Amniotic stem cell (primary cell): ENCODE measurements at places on chromosomes 5 and 9.
A peak's percentile ranks its signal among the peaks of the same experiment; 100 is the strongest.

DNA sequence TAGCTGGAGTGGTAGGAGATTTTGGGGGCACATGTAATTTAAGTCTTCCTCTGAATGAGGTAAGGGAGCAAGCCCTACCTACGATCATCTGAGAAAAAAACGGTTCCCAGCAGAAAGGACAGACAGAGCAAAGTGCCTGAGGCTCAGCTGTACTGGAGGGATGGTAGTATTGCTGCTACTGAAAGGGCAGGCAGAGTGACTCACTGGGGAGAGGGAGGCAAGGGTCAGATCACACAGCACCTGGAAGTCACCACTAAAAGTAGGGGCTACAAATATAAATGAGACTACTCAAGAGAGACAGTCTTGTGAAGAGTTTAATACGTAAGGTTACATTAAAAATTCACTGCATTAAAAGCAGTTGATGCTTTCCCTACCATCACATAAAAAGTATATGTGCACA is 75.9 kb downstream of the NFIB start:
- no peak for DNase-seq

GRCh38 chr5:113157886-113158285 is 181.3 kb downstream of the DCP2 start:
- no peak for DNase-seq

- no peak for DNase-seq
Measured at GRCh38 chr5:151465476-151465875, 18.1 kb downstream of the SLC36A1 start.

DNA sequence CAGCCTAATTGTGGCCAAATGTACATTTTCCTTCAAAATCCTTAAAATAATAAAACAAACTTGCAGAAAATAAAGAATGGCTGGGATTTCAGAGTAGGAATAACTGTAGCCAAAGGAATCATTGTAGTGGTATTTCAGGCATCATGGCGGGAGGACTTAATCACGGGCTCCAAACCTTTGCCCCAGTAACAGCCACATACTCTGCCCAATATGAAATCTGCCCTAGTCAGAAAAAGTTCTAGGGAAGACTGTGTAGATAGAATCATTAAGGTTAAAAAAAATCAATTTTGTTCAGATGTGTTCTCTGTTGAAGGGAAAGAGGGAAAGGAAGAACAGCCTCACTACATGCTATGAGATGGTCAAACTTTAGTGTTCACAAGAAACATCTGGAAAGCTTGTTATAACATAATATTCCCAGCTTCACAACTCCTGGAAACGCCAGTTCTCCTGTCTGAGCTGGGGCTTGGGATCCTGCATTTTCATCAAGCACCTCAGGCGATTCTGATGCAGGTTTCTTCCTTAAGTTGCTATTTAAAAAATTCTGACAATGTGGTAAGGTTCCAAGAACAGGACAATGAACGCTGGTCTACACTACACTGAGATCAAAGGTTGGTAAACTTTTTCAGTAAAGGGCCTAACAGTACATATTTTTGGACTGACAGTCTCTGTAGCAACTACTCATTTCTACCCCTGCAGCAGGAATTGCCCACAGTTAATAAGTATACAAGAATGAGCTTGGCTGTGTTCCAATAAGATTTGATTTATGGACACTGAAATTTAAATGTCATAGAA is 87.9 kb downstream of the CEMIP2 start:
- DNase-seq, result peak; percentile 7

DNA sequence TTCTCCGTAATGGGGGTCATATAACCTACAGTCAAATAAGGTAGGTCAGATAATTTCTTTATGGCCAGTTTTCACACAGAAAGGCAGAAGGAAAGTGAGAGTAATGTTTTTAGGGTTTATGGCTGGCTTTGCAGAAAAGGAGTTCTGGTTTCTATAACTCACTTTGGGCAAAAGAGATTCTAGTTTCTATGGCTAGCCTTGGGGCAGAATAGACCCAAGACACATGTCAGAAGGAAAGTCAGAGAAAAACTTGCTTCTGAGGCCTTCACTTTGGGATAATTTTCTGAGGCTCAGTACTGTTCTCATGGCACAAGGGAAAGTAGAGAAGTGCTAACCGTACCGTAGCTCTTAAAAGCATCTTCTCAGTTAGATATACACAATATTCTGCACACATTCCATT is 1145.3 kb downstream of the EFNA5 start:
- no peak for DNase-seq

GRCh38 chr9:111613436-111614040 is 14.1 kb upstream of the PTGR1 start:
- DNase-seq, result no peak

DNA sequence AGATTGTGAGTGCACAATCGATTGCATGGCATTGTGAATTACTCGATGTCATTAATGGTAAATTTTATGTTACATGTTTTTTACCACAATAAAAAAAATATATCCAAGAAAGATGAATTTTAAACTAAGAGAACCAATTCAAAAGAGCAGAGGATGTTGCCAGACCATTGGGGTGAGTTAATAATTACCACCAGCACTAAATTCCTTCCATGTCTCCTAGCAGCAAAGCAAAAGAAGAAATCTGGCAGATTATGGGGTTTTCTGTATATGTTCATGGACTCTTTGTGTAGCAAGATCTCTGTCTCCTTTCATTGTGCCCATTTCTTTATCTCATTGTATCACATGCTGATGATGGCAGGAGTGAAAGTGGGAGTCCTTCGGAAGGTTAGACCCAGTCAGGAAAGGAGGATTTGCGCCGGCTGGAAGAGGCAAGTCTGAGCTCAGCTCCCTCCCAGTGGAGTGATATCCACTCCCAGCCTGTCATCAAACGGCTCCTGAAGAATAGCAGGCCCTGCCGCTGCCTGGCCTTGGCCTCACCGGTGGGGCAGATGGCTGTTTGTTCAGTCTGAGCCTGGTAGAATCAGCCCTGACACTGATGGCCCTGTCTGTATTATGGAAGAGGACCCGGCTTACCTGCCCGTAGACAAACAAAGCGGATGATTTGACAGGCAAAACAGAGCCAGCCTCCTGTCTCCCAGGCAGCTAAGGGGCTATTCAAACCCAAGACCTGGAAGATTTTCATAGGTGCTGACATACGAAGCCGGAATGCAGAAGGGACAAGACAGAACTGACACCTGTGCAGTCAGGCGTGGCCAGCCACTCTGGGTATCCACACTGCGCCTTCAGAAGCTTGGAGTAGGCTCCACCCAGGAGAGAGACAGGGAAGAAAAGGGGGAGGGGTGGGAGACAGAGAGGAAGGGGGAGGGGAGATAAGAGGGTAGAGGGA is 21.9 kb upstream of the FOXE1 start:
- no peak for DNase-seq
